Stimulated activated CD8-positive, alpha-beta memory T cell treated with anti-CD3 and anti-CD28 coated beads, Interleukin-4, amount 100 ng/mL, for 1 hour (primary cell): ENCODE measurements at places on chromosomes 7 and 10.

- no peak for DNase-seq
These were observed 828 bp upstream of the MALSU1 start for GRCh38 chr7:23298141-23298881.

GRCh38 chr10:71515531-71516172 lies 118.9 kb downstream of the CDH23 start:
- DNase-seq, result no peak

- DNase-seq, result no peak
These were observed 60.8 kb upstream of the ELN start for GRCh38 chr7:73966941-73967831.

DNA sequence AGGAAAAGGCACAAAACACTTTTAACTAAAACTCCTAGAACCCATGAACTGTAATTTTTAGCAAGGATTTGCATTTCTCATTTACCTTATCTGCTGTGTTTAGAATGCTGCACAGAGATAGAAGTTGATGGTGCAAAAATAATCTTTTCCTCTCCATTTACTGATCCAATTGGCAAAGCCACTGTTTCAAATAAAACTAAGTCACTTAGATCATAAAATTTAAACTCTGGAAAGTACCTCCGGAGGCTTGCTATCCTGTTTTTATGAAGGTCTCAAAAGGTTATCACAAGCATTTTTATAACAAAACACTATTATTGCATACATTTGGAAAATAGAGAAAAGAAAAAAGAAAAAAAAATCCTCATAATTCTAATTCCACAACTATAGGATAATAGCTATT lies 7.6 kb downstream of the CPA2 start:
- no peak for DNase-seq

DNA sequence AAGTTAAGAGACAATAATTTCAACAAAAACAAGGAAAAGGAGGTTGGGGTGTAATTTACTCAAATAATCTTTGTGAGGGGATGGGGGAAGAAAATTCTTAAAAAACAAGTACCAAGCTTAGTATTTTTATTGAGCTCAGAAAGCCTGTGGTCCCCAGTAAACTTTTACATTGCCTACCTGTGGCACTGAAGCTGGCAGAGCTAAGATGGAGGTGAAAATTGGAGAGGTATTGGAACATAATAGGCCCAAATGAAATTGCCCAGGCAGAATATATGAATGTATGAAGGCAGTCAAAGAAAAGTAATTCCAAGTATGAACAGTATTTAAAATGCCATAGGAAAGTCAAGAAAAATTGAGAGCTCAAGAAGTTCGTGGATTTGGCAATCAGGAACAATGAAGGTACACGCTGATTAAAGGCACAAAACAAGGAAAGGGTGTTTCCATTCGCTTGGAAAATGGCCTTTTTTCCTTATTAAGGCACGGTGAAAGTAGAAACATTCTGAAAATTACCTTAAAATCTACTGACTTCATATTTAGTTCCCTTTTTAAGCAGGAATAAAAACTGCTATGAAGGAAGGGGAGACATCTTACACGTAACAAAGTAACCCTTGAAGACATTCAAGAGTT lies 3.4 kb upstream of the KMT2E start:
- DNase-seq, result no peak

- DNase-seq, result no peak
These were observed 591.9 kb upstream of the IGFBP3 start for GRCh38 chr7:46512891-46513413.

DNA sequence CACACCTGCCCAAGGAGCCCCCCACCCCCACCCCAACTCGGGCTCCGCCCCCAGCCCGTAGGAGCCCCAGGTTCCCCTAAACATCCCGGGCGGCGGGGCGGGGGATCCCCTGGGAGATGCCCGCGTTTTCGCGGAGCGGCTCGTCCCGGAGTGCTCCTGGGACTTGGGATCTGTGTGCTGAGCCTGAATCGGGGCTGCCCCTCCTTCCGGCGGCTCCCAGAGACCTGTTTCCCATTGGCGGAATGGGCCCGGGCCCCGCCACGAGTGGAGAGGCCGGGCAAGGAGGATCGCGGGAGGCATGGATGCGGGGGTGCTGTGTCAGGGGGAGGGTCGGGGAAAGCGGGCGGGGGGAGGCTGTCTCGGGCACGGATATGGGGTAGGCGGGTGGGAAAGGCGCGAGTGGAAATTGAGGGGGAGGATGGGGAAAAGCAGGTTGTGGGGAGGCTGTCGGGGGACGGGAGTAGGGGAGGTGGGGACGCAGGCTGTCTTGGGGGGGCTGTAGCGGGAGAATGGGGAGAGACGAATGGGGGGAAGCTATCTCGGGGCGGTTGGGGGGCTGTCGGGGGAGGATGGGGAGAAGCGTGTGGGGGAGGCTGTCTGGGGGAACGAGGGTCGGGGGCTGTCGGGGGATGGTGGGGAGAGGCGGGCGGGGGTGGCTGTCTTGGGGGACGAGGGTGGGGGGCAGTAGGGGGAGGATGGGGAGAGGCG lies 572 bp upstream of the BHLHA15 start:
- DNase-seq, result no peak

- no peak for DNase-seq
These were observed 36.6 kb downstream of the ATRNL1 start for GRCh38 chr10:115129752-115130151.

DNA sequence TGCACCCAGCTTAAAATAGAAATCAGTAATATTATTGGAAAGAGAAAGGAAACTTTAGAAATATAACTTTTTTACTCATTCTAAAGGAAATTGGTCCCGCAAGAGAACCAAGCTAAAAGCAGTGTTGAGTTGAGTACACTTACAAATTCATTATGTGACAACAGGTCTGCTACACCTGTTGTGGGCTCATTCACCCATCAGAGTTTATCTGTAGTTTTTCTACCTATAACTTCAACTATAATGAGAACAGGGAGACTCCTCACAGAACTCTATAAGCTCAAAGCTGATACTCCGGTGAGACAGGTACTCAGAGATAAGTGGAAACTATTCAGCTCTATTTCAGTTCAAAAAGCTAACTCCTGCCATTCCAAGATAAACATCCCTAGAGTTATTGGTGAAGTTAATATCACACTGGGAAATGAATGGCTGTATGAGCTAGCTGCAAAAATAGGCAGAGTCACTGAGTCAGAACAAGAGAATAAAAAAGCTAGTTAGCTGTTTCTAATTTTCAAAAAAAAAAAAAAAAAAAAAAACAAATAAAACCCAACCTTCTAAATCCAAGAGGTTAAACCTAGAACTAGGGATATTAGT lies 121.3 kb downstream of the PPP1R3A start:
- DNase-seq, result no peak

DNA sequence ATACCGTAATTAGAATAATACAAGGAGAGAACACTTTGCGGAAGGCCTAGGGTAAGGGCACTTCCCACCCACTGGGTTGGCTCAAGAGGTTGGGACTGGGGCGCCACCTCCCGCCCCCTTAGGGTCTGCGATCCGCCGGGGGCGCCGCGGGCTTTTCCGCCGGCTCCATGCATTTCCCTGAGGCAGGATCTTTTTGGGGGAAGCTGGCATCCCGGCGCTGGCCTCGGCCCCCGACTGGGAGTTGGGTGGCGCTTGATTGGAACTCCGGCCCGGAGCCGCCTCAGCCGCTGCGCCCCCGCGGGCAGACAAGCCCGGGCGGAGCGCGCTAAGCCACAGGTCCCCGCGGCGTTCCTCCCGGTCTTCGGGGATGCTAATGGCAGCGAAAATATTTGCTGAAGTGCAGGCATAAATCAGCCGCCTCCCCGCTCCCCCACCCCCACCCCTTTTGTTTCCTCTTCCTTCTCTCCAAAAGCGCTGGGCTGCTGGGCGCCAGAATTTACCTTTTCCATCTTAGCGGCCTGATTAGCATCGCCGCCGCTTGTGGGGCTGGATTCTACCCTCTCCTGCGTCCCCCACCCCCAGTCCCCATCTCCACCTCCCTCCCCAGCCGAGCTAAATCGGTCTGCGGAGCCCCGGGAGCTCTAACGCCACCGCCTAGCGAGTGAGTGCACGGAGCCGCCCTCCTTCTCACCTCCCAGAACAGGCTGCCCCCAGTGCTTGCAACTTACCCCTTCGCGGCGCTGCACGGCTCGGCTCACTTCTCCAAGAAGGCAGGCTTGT lies 5.1 kb downstream of the UNC5B start:
- DNase-seq, result no peak

DNA sequence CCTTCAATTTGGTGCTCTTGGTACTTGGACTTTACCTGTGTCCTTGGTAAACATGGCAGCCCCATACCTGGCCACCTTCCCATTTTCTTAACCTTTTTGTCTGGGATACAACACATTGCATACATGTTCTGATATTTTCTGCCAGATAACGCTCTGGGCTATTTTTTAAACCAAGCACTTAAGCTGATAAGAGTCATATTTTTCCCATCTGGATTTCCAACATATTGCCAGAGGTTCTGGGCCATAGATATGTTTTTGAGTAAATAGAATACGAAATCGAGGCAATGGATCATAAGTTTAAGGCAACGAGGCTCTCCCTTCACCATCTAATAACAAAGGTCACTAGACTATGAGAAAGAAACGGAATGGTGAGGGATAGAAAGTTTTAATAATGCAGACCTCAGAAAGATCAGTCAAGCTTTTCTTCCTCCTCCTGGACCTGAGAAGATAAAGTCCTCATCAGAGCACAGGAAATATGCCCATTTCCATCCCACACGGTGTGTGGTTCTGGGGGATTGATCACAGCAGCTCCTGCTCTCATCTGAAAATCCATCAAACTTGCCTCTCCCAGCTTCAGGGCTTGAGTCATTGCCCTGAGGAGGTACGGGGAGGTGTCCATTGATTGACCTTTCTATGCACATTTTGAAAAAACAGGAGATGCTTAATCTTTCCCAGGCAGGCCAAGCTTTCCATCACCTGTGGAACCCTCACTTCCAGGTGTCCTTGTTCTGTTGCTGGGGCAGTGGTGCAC lies 257.2 kb downstream of the GFRA1 start:
- no peak for DNase-seq

DNA sequence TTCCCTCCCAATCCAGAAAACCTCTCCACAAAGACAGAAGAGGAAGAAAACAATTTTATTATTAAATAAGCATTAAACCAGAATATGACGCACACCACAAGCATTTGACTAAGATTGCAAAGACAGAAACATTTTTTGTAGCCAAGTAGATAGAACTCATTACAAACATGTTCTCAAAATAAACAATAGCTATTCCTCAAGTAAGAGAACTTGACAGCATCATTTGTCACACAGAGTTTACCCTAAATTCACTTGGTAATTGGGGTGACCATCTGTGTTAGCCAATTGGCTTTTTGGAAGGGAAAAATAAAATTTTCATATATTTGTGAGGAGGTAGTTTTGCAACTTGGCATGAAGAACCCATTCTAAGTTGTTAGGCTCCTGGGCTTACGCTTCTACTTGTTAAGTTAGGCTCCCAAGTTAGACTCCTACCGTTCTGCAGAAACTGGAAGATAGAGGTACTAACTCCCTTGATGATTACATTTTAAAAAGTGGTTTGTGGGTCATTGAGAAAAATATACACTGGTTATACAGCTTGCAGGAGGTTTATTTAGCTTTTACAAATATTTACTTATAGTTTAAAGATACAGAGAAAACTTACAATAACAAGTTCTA lies 618.6 kb upstream of the CNTNAP2 start:
- no peak for DNase-seq

GRCh38 chr10:19572056-19572455 lies 244.2 kb upstream of the PLXDC2 start:
- DNase-seq, result no peak

- DNase-seq, result no peak
These were observed 3.5 kb downstream of the FBXL15 start for GRCh38 chr10:102424145-102424544.

- DNase-seq, result no peak
These were observed 43.0 kb downstream of the LOXL4 start for GRCh38 chr10:98224996-98225395.

- no peak for DNase-seq
These were observed 88.0 kb downstream of the ARHGAP22 start for GRCh38 chr10:48516911-48517310.

GRCh38 chr10:47311193-47311931 lies 10.9 kb upstream of the GDF2 start:
- no peak for DNase-seq

DNA sequence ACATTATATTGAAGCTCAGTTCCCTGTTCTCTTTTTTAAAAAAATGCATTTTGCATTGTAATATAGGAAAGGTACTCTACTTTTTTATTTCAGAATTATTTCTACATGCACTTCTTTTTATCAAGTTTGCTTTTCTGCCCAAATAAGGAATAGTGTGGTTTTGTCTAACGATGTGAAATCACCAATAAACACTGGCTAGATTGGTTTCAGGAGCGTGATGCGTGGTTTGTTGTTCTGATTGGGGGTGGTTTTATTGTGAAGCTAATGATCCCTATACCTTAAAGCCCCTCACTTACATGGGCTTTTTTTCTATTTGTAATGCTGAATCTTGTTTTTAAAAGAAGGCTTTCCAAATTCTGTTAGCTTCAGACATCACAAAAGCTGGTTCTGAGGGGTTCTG lies 17.6 kb downstream of the ENTPD7 start:
- no peak for DNase-seq

- no peak for DNase-seq
These were observed 161.2 kb downstream of the GRK5 start for GRCh38 chr10:119368581-119368980.

DNA sequence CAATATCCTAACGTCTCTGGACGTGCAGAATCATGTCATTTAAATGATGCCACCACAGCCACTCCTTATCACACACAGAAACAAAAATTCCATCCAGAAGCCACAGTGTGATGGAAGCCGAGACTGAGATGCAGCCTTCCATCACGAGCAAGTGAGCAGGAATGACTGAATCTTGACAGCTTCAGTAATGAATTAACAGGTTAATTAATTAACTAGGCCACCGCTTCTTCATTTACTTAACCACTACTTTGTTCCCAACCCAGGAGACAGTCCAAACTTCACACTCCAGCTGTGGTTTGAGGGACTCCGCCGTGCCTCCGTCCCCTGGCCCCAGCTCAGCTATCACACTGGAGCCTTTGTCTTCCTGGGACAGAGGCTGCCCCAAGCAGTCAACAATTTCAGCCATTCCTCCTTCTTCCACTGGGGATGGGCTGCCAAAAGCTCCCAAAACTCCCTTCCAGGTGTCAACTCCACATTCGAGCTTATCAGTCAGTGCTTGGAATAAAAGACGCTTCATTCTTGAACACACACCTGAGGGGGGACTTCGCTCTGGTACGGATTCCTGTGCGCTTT lies 65.9 kb downstream of the FGFR2 start:
- DNase-seq, result no peak

GRCh38 chr7:29811586-29811985 lies 5.3 kb downstream of the WIPF3 start:
- no peak for DNase-seq
